ENCODE measurements at places on chromosomes 2 and 18.

- DNase-seq: no peak
Observed at GRCh38 chr2:171406044-171406443, 27.7 kb downstream of the METTL8 start.

- peak; percentile 48 for DNase-seq
Observed at GRCh38 chr2:176583607-176584006, 314.4 kb downstream of the MTX2 start.

- no peak for DNase-seq
Observed at GRCh38 chr2:16700551-16701259, 35.1 kb upstream of the CYRIA start.

DNA sequence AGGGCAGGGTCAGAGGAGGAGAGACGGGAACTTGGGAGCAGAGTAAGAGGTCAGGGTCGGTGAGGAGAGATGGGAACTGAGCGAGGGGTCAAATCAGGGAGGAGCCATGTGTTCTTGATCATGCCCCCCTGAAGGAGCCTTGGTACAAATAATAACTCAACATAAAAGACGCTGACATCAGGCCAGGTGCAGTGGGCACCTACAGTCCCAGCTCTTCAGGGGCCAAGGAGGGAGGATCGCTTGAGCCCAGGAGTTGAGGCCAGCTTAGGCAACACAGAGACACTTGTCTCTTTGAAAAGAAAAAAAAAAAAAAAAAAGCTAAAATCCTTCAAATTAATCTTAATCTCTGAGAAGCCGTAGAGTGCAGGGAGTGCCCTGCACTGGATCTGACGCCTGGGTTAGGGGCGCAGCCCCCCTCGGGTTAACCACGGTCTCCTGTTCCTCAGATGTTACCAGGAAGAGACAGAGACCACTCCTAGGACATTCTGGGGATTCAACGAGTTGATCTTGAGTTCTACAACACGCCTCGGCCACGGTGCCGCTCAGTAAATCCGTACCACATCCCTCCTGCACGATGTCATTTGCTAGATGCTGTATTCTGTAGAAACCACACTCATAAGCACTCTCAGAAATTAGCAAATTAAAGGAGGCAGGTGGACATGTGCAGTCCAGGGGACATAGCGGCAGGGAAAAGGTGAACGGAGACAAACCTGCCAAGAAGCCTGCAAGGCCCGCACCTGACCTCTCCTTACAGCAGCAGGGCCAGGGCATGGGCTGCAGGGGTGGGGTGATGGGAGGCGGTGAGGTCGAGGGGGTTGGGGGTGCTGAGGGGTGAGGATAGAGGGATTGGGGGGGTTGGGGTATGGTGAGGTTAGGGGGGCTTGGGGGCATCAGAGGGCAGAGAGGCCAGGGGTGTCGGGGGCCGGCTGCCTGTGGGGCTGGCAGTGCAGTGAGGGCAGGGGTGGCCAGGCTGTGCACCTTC lies 29.2 kb downstream of the SLC66A2 start:
- DNase-seq: no peak

DNA sequence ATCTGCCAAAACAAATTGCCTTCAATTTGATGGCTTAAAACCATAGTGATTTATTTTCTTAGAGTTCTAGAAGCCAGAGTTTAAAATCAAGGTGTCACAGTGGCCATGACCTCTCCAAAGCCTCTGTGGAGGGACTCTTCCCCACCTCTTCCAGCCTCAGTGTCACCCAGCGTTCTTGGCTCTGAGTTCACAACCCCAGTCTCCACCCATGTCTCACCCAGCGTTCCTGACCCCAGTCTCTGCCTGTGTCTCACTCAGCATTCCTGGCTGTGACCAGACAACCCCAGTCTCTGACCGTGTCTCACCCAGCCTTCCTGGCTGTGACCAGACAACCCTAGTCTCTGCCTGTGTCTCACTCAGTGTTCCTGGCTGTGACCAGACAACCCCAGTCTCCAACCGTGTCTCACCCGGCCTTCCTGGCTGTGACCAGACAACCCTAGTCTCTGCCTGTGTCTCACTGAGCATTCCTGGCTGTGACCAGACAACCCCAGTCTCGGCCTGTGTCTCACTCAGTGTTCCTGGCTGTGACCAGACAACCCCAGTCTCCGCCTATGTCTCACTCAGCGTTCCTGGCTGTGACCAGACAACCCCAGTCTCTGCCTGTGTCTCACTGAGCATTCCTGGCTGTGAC lies 299.3 kb downstream of the GALR1 start:
- no peak for DNase-seq

GRCh38 chr18:35409911-35410310 lies 32.8 kb upstream of the ZNF396 start:
- DNase-seq: no peak

DNA sequence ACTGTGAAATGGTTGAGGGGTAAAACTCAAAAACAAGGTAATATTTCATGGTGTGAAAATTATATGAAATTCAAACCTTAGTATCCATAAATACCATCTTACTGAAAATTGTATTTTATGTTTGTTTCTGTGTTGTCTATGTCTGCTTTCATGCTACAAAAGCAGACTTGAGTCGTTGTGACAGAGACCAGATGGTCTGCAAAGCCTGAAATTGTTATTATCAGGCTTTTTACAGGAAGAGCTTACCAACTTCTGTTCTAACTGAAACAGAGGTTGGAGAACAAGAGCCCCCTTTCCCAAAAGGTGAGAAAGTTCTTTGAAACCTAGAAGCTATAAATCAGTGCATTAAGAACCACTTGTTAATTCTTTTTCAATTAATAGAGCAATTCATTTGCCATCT lies 110.0 kb downstream of the COL4A4 start:
- DNase-seq: no peak

DNA sequence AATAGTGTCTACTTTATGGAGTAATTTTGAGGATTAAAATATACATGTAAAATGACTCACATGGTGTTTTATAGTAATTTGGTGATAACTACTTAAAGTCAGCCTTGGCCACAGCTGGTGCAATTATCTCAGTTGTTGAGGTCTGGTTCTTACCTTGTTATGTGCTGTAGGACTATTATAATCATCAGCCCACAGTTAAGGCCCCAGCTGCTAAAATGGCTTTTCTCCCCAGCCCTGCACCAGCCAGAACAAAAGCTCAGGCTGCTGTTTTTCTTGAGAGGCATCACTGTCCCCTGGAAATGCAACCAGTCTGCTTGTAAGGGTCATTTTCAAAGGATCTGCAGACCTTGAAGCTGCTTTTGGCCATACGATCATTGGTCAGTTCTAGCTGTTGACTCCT lies 283.3 kb upstream of the THUMPD2 start:
- no peak for DNase-seq

DNA sequence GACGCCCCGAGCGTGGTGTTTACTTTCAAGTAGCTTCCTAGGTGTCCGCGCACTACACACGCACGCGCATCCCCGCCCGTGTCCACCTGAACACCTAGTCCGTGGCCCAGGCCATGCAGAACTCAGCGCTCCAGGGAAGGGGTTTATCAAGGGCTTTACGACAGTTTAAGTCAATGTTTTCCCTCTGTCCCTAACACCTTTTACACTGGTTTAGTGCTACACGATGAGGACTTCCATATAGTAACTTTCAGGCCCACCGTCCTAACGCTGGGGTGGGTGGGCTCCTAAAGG lies 1.4 kb upstream of the BCL2 start:
- no peak for DNase-seq

- DNase-seq: peak; percentile 95
Observed at GRCh38 chr2:234694244-234695013, 197.5 kb upstream of the ARL4C start.

GRCh38 chr18:78773819-78774218 lies 205.8 kb upstream of the SALL3 start:
- DNase-seq: no peak

- no peak for DNase-seq
Observed at GRCh38 chr2:236847023-236847422, 238.7 kb upstream of the COPS8 start.

DNA sequence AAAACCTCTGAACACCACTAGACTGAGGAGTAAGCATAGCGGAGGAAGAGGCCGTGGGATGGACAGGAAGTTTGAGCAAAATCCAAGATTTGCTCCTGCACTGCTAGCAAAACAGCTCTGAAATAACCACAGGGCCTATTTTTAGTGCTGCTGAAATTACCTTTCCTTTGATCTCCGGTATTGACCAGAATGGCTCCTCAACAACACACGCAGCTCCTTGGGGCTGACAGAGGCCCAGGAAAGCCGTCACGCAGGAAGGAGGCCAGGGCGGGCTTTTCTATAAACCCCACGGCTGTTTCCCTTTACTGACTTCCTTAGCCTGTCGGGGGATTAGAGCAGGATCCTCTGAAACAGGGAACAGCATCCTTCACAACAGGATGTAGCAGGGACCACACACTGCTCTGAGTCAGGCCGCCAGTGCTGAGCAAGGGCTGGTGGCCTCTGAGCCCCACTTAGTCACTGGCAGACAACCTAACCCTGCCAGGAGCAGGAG lies 80.8 kb upstream of the LCLAT1 start:
- DNase-seq: no peak

DNA sequence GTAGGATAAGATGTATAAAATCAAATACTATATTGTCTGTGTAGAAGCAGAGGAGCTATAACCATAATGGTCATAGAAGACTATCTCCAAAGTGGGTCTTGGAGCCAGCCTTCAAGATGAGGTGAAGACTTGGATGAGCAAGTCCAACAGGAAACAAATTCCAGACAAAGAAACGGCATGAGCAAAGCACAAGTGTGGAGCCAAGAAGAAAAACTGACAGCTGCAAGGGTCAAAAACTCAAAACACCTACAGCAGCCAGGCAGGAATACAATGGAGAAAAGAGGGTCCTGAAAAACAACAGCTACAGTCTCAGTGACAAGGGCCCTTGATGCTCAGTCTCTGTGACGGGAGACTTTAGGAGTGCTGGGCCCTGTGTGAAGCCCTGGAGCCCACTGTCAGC lies 102.4 kb downstream of the STK39 start:
- DNase-seq: no peak

- no peak for DNase-seq
Observed at GRCh38 chr2:9077691-9078090, 74.2 kb upstream of the MBOAT2 start.

GRCh38 chr2:206062724-206063123 lies 23.2 kb downstream of the INO80D start:
- DNase-seq: no peak

- DNase-seq: no peak
Observed at GRCh38 chr2:166487171-166487570, 6.9 kb downstream of the SCN7A start.

DNA sequence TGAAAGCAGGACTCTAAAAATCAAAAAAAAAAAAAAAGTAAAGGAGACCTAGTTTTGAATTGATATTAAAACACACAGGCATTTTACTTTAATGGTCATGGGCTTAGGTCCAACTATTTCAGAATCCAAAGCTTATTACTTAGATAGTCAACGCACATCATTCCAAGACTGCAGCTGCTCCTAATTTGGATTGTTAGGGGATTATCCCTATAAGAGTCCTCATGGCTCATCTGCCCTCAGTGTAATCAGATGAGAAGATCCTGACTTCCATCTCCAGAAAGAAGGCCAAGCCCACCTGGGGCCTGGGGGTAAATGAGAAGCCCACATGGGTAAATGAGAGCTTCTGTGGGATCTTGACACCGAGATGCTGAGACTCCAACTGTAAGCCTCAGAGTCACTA lies 424.2 kb downstream of the NRXN1 start:
- no peak for DNase-seq

Measured in choroid plexus epithelial cell (primary cell).